Liver (tissue), 10 donors: ENCODE measurements at places on chromosomes 2 and 18. TPM values are rescaled to one million over a fixed set of nuclear protein-coding genes. Genes with fewer than 3 reads are reported as not detected.

AKAIN1 gene
- polyA plus RNA-seq: not detected

DLGAP1 gene
- 0.06 TPM for polyA plus RNA-seq

DNA sequence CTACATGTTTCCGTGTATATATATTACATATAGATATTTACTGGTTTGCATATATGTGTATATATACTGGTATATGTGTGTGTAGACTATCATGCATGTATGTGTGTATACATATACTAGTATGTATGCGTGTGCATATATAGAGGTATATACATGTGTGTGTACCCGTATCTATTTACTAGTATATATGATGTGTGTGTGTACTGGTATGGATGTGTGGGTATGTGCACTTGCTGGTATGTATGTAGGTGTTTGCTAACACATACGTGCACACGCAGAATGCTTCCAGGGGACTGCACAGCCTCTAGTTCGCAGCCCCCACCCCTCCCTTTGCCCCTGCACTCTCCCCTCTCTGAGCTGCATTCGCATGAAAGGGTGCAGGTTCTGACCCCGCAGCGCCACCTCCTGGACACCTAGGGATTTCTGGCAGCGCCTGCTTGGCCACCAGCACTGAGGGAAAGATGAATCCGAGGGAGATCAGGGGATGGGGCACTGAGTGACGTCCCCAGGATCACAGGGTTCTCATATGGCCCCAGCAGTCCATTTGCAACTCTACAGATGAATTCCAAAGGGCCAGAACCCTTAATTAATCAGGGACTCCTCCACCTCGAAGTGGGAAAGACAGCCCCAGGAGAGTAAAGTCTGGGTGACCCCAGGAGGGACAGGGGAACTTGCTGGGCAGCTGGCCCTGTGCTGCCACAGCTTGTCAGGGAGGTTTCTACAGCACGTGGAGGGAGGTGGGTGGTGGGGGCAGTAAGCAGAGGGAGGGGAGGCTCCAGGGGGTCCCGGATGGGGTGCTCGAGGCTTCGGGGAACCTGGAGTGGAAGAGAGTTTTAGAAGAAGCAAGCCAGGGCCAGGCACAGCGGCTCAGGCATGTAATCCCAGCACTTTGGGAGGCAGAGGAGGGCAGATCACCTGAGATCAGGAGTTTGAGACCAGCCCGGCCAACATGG, 66.8 kb upstream of the ASAP2 start:
- DNase-seq: peak; percentile 86

DNA sequence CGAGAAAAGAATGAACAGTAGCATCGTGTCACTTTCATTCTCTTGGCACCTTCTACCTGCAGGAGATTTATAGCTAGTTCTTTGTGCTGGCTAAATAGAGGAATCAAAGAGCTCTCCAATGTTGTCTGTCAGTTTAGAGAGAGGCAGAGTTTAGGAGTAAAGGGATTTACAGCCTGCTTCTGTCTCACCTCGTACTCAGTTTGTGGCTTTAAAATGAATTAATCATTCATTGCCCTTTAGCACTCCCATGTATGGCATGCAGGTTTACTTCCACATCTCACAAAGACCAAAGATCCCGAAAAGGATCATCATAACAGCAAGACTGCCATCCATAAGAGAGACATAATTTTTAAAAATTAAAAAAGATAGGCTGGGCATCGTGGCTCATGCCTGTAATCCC, 42.4 kb upstream of the ATL2 start:
- DNase-seq: no peak

- no peak for DNase-seq
Observed at GRCh38 chr2:9909106-9909505, 42.4 kb upstream of the GRHL1 start.

DNA sequence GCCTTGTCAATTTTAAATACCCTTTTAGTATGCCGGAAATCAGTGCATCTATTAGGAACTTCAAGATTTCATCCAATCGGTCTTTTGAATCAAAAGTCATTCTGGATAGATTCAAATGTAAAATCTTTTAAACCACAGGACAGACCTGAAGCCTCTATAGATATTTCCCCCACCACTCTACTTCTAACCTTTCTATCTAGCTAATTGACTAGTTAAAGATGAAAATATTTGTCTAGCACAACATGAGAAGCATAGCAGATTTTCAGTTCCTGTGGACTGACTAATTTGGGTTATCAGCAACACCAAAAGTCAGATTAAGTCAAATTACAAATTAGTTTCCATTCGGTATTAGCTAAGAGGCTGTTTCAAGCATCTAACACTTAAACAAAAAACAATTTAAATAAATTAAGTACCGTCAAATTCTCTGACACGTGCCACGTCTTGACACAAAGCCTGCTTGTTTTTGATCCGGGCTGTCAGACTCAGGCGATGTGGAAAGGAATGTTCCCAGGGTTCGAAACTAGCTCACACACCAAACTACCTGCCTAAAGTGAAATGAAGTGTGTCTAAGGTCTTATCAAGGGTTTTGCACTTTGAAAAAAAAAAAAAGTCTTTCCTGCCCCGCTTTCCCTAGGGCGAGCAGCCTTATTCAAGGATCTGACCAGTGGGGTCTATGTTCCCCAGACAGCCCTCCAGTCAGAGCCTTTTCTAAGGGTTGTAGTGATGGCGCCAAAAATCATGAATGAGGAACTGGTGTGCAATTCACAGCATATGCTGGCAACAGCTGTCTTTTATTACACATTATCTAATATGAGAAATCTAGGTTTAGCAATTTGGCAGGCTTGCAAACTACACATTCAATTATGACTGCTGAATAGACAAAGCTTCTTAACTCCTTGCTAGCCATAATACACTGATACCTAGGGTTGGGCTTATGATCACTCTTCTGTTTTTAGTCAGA, 4.7 kb downstream of the CYTIP start:
- DNase-seq: no peak

DNA sequence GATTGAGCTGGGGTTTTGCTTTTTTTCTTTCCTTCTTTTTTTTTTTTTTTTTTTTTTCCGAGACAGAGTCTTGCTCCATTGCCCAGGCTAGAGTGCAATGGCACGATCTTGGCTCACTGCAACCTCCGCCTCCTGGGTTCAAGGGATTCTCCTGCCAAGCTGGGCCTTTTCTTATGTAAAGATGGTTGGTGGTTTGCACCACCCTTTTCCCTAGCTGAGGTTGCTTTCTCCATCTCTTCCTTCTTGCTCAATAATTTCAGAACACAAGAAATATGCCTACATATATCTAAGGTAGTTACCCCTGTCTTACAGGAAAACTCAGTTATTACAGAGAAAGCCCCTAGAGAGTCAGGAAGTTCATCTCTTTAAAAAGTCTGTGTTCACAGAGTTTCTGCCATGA, 7.0 kb downstream of the TTC39C start:
- no peak for DNase-seq
